ENCODE measurements at places on chromosomes 1 and 21.

GRCh38 chr1:114128293-114128692 is 25.4 kb downstream of the SYT6 start:
- DNase-seq = no peak

DNA sequence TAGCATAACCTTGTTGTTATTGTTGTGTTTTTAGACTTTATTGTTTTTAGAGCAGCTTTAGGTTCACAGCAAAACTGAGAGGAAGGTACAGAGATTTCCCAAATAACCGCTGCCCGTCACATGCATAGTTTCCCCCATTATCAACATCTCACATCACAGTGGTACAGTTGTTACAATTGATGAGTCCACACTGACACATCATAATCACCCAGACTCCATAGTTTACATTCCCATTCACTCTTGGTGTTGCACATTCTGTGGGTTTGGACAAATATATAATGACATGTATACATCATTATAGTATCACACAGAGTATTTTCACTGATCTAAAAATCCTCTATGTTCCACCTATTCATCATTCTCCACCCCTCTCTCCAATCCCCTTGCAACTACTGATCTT is 25.9 kb upstream of the TOR3A start:
- DNase-seq = no peak

DNA sequence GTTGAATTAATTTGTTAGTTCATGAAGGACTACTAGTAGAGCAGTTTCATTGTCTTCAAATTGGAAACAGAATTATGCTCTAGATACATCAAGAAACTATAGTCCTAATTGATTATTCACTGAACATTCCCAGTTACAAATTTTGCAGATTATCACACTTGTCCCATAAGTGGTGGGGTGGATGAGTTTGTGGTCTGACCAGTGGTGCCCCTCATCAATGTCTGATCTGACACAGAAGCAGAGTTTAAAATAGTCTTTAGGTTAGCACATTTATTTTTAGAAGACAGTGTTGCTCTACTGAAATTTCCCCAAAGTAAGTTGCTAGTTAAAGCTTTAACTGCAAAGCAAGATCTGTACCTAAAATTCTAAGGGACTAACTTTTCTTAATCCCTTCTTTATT is 42.9 kb downstream of the INKA2 start:
- DNase-seq = no peak

DNA sequence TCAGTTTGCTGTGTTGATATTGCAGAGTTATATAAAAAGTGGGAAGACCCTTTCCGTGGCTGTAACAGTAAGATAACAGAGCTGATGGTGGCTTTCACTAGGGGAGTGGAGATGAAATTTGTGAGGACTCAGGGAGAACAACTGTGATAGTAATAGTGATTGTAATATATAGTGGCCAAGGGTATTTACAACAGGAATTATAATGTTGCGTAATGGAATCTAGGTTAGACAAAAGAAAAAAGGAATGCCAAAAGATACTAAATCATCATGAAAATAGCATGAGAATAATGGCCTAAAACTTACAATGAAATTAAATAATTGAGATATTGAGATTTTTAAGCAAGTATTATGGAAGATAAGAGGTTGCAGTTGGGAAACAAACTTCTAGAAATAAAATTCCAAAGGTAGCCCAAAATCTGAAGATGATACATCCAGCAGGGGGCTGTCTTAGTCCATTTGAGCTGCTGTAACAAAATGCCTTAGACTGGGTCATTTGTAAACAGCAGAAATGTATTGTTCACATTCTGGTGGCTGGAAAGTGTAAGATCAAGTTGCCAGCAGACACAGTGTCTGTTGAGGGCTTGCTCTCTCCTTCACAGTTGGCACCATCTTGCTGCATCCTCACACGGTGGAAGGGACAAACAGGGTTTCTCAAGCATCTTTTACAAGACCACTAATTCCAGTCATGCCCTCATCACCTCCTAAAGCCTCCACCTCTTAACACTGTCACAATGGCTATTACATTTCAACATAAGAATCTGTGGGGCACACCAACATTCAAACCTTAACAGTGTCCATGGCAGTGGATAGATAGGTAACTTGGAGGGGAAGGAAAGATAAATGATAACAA is 711.2 kb downstream of the MRPL39 start:
- DNase-seq = no peak

DNA sequence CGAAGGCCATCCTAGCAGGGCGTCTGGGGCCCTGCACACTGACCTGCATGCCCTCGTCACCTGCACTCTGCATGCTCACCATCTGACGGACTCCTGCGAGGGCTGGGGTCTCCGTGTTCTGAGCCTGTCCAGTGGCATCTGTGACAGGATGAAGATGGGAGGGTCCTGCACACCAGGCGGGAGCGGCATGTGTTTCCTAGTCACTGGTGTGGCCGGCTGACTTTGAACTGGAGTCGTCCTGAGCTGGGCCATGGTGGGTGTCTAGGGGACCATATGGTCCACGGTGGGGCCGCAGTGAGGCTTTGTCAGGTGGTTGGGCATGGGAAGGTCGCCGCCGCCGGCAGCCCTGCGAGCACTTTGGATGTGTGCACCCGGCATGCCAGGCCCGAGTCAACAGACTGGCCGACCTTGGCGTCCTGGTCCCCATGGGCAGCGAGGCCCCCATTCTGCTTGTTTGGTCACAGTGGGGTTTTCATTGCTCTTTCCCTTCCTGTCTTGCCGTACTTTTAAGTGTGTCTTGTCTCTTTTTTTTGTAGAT is 16.7 kb upstream of the DIP2A start:
- no peak for DNase-seq

DNA sequence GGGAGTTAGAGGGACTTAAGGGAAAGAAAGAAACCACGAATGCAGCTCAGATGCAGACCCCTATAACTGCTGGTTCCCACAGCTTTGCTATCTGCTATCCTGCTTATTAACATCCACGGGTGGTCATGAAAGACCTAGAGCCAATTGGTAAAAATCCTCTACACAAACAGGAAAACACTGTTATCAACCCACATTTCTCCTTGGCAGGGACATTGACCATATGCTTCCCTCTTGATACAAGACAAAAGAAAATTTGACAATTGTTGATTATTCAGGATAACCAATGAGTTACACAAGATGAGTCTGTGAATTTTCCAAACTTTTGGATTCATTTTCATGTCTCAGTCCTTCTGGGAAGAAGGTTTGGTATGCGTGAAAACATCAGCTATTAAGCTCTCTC is 90.4 kb downstream of the TIAM1 start:
- no peak for DNase-seq

DNA sequence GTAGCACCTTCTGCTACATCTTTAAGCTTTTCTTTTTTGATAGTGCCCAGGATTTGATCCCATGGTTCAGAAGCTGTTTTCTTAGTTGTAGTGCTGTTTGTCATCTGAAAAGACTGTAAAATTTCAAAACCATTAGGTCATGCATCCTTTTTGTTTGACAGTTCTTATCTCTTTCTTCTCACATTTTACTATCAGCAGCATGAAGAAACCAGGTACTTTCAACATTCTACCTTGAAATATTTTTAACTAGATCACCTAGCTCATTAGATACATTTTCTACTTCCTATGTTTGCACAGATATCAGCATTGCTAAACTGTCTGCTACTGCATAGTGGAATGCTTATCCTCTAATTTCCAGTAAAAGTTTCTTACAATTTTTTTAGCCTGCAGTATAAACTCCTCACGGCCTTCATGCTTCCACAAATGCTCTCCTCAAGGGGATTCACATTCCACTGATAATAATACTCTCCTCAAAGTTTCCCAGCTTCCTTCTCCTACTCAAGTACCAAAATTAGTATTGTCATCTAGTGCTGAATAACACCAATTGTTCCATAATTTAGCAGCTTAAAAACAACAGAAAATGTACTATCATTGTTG is 243.9 kb upstream of the ZRANB2 start:
- DNase-seq = no peak

DNA sequence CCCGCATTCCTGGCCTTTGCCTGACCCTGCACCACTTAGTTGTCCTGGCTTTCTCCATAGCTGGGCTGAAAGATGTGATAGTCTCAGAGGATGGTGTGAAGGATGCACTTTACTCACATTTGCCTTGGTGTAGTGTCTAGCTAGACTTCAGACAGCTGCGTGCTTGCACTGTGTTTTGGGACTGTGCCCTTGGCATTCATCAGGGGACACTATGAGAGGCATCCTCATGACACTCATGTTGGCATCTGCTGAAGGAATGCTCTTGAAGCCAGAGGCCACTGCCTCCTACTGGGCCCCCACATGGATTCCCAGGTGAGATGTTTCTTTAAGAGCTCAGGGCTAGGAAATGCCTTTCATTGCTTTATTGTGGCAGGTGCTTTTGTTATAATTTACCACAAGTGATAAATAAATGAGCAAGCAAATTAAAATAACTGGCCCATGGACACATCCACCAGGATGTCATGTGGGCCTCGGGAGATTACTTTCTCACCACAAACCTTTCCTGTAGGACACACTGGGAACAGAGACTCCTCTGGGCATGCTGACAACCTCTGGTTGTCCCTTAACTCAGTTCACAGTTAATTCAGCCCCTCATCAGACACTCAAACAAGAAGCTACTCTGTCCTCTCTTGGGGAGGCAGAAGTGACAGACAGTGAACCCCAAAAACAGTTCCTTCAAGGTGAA is 99.4 kb upstream of the SPATA6 start:
- no peak for DNase-seq

Measured in neural crest cell (in vitro differentiated cells).